Hematopoietic multipotent progenitor cell (in vitro differentiated cells): ENCODE measurements at places on chromosomes 1 and 21. TPM values are rescaled to one million over a fixed set of nuclear protein-coding genes. Genes with fewer than 3 reads are reported as not detected.

The PRR9 gene
- not detected for total RNA-seq

The GJB3 gene
- under 0.01 TPM for total RNA-seq

The CEP350 gene
- total RNA-seq, result 28.3 TPM

The AMY1C gene
- not detected for total RNA-seq

The RAVER2 gene
- 18.0 TPM for total RNA-seq

The OR10Z1 gene
- total RNA-seq, result under 0.01 TPM

The FAM167B gene
- total RNA-seq, result under 0.01 TPM

The ACTRT2 gene
- not detected for total RNA-seq

The RIIAD1 gene
- not detected for total RNA-seq

The FCRL1 gene
- total RNA-seq, result 3.2 TPM

The ADAMTSL4 gene
- 10.5 TPM for total RNA-seq

The NR5A2 gene
- total RNA-seq, result under 0.01 TPM

The VCAM1 gene
- under 0.01 TPM for total RNA-seq

The LCE1B gene
- total RNA-seq, result not detected

The C4BPA gene
- total RNA-seq, result not detected

The ADCY10 gene
- total RNA-seq, result under 0.01 TPM

The ADORA1 gene
- total RNA-seq, result not detected

The CD2 gene
- under 0.01 TPM for total RNA-seq

The DMRTA2 gene
- not detected for total RNA-seq

The REN gene
- total RNA-seq, result 8.3 TPM

The RAB25 gene
- under 0.01 TPM for total RNA-seq

The PLCH2 gene
- 1.3 TPM for total RNA-seq

The HHIPL2 gene
- total RNA-seq, result under 0.01 TPM

The GPR3 gene
- total RNA-seq, result 4.3 TPM

The F5 gene
- 0.27 TPM for total RNA-seq

The AMIGO1 gene
- total RNA-seq, result 1.1 TPM

The LRRIQ3 gene
- 0.27 TPM for total RNA-seq

The LRRN2 gene
- 1.3 TPM for total RNA-seq

The MPZ gene
- total RNA-seq, result 3.5 TPM

The INSRR gene
- total RNA-seq, result under 0.01 TPM

The ZNF496 gene
- 53.1 TPM for total RNA-seq

The KCNT2 gene
- 0.27 TPM for total RNA-seq

The GJA4 gene
- 7.3 TPM for total RNA-seq
